ENCODE measurements at places on chromosomes 1 and 21. TPM values are rescaled to one million over a fixed set of nuclear protein-coding genes. Genes with fewer than 3 reads are reported as not detected.

MPZL1 gene
- 52.6 TPM for total RNA-seq

KRTAP19-3 gene
- not detected for total RNA-seq

MASP2 gene
- not detected for total RNA-seq

- no peak for DNase-seq
Observed at GRCh38 chr1:55555956-55556725, 341.0 kb upstream of the USP24 start.

DNA sequence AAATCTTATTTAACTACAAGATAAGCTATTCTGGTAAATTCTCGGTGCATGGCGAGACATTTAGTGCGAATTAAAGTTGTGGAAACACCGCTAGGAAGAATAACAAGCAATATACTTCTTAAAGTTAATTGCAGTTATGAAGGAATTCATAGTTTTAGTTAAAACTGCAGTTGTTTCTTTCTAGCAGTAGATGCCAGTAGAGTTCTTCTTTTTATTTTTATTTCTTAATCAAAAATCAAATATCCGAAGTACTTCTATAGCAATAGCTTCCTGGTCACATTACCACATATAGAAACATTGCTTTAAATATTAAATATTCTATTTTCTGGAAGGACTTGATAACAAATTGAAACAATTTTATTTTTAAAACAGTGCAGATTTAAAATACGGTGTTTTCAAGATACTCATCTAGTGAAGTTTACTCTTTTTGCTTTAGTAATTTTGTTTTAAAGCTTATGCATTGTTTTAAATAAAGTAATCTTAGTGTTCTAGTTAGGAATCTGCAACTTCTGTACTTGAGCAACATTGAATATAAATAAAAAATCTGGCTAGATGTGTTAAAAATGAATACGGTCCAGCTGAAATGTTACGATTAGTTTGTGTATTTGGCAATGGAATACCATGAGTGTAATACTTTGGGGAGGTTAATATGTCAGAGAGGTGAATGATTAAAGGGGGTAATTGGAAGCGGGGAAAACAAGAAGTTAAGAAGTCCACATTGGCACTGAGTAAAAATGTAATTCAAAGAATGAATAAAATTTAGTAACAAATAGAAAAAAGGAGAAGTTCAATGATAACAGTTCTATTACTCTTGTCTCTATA is 2.7 kb upstream of the PRKACB start:
- no peak for DNase-seq

DNA sequence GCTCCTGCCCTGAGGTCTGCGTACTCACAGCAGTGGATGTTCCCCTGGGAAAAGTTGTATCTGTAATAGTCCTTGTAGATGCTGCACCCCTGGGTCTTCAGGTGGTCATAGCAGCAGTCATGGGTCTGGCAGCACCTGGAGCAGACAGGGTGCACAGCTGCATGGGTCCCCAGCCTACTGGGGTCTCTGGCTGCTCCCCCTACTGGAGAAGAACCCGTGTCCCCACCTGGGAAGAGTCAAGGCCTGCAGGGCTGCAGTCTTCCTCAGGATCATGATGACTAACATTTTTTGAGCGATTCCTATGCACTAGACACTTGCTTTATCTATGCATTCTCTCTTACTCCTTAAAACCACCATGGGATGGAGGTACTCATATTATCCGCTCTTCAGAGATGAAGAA is 3.9 kb downstream of the PLA2G2D start:
- DNase-seq, result no peak

DNA sequence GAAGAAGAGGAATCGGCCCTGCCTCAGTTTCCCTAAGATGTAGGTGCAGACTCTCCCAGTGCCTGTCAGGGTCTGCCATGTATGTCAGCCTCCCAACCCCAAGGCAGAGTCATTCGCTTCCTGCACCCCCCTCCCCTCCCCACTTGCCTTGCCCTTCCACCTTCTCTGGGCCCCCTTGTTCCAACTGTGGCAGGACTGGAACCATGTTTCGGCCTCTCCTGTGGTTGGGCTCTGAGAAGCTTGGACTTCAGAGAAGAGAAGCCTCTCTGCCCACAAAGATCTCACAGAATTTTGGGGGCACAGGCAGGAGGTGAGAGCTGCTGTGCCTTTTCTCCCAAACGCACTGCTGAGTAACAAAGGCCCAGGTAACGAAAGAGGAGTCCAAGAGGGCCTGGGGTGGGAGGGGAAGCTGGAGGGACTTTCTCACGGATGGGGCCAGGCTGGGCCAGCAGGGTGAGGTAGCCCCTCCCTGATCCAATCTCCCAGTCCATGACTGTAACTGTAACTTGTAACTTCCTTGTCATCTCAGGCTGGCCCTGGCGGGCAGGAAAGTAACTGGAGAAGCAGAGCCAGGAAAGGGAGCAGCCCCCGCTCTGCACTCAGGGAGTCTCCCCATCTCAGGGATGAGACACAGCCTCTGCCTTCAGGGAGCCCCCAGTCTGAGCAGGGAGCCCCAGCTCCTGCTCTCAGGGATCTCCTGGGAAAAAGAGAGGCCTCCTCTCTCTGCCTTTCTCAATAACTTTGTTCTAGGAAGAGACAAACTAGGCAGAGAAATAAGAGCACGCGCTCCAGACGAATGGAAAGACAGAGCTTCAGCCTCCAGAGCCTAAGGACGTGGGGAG is 11.3 kb downstream of the CRABP2 start:
- DNase-seq, result no peak

- no peak for DNase-seq
Observed at GRCh38 chr1:43590388-43590925, 59.5 kb upstream of the KDM4A start.

GRCh38 chr1:245085508-245086095 is 69.2 kb upstream of the KIF26B start:
- no peak for DNase-seq

DNA sequence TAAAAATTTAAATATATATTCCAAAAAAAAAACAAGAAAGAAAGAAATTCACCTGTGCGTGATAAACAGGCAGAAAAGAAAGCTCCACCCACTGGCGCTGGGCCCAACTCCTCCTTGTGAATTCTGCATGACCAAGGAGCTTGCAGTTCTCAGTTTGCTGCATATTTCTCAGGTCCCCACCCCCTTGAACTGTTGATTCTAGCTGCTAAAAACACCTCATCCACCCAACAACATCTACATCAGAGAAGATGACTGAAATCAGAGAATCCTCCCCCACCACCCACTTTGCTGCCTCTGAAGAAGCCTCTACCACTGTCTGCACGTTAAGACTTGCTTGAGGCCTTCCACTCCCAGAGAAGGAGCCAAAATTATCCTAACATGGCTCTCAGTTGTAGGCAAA is 104.8 kb downstream of the RGS2 start:
- peak; percentile 6 for DNase-seq

GRCh38 chr1:248733566-248733965 is 22.0 kb downstream of the LYPD8 start:
- no peak for DNase-seq

GRCh38 chr1:36846357-36846756 is 188.0 kb downstream of the GRIK3 start:
- DNase-seq, result no peak

DNA sequence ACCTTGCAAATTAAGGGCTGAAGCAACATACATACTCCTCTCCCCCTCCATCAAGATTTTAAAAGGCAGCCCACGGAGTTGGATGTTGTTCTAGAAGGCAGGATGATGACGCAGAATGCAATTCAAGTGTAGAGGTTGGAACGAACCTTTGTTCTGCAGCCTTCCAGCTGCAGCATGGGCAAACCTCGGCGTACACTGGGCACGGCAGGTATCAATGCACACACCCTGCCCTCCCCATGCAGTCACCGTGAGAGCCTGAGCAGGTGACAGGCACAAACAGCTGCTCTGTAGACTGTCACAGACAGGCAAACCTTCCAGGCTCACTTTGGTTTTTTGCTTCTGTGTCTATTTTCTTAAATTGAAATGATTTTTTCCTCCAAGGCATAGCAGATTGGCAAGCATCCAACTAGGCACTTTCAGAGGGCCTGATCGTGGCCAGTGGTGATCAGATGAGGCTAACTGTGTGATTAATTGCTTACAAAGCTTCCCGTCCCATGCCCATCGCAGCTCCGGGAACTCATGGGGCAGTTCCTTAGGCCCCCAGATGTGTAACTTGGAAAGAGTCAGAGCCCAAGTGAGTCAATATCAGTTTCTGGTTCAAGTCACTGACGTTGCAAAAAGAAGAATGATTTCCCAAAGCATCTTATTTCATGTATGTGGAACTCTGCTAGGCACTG is 82.3 kb downstream of the ITPKB start:
- peak; percentile 48 for DNase-seq
